ENCODE measurements at places on chromosomes 6 and 20. TPM values are rescaled to one million over a fixed set of nuclear protein-coding genes. Genes with fewer than 3 reads are reported as not detected.

The SLC26A8 gene
- not detected for total RNA-seq

DNA sequence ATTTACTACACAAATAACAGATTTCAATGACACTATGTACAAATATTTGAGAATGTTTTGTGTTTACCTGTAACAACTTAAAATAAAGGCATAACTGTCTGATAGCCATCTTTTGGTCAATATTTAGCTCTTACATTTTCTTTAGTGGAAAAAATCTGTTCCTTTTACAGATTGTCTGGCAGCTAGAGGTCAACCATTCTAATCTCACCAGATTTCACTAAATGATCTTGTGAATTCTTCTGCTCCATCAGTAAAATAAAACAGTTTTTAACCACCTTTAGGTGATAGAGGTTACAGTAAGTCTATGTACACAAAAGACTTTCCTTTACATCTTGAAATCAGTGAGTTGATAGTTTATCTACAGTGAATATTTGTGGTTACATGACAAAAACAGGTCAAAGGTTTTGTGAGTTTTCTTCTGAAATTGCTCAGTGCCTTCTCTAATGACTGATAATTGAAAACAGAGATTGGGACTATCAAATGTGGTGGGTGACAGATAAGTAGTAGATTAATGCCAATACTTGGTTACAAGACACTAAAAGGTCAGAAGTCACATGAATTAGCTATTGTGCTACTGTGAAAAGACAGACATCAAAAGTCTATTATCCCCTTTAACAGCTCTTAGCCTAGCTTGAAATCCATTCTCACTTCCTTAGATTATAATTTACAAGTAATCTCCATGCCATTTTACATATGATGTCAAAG lies 47.4 kb downstream of the BMP5 start:
- H3K36me3 ChIP-seq = no peaks in the 10 kb centered on the region
- H3K27me3 ChIP-seq = no peaks in the 10 kb centered on the region
- no peak overlapping the region for H3K27ac ChIP-seq
- peak; percentile 33 for DNase-seq
- H3K4me1 ChIP-seq = 0 out of 2 replicates have a peak, but pooled peaks cover 3% of the 10 kb centered on the region

- no peak overlapping the region for H3K4me3 ChIP-seq
- no peak overlapping the region for H3K27ac ChIP-seq
- H3K27me3 ChIP-seq = peaks cover 7% of the 10 kb centered on the region
- no peak for DNase-seq
These were observed 117.3 kb downstream of the CRYBG1 start for GRCh38 chr6:106477790-106478189.

DNA sequence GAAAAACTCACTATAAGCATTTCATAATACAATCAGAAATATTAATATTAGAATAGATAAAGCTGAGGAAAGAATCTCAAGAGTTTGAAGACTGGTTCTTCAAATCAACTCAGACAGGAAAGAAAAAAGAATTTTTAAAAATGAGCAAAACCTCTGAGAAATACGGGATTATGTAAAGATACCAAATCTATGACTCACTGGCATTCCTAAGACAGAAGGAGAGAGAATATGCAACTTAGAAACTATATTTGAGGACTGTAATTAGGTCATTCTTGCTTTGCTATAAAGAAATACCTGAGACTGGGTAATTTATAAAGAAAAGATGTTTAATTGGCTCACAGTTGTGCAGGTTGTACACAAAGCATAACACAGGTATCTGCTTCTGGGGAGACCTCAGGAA lies 665.1 kb downstream of the RNF144B start:
- no peaks in the 10 kb centered on the region for H3K27me3 ChIP-seq
- no peak for DNase-seq
- H3K4me3 ChIP-seq = no peak overlapping the region

- no peak overlapping the region for H3K4me3 ChIP-seq
- no peaks in the 10 kb centered on the region for H3K36me3 ChIP-seq
- no peak overlapping the region for H3K27ac ChIP-seq
- no peaks in the 10 kb centered on the region for H3K4me1 ChIP-seq
- no peak for DNase-seq
- H3K27me3 ChIP-seq = peaks cover 3% of the 10 kb centered on the region
These were observed 16.0 kb upstream of the TAAR1 start for GRCh38 chr6:132675002-132675401.

GRCh38 chr6:43444036-43444435 lies 11.3 kb downstream of the DLK2 start:
- no peak overlapping the region for H3K4me3 ChIP-seq
- no peak overlapping the region for H3K27ac ChIP-seq
- H3K4me1 ChIP-seq = no peaks in the 10 kb centered on the region
- peaks cover 50% of the 10 kb centered on the region for H3K36me3 ChIP-seq
- DNase-seq = no peak
- no peaks in the 10 kb centered on the region for H3K27me3 ChIP-seq
